ENCODE measurements at places on chromosomes 5 and 9.

DNA sequence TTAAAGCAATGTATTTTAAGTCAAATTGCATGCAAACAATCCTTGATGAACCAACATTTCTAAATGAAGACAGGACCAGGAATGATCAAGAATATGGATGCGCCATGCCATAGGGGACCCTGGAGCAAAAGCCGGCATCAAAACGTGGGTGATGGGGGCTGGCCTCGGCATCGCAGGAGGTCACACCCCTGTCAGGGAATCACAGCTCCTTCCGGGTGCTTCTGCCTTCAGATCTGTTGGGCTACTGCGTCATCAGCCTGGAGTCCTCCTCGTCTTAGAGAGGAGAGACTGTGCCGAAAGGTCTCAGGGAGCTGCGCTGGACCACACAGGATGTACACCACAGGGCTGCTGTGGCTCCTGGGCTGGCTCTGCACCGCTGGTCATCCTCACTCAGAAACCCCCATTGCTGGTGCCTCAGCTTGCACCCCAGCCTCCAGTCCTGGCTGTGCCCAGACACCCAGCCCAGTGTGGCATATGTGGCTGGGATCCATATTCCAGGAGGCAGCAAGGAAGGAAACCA is 152.9 kb upstream of the PPP1R26 start:
- no peak for DNase-seq

DNA sequence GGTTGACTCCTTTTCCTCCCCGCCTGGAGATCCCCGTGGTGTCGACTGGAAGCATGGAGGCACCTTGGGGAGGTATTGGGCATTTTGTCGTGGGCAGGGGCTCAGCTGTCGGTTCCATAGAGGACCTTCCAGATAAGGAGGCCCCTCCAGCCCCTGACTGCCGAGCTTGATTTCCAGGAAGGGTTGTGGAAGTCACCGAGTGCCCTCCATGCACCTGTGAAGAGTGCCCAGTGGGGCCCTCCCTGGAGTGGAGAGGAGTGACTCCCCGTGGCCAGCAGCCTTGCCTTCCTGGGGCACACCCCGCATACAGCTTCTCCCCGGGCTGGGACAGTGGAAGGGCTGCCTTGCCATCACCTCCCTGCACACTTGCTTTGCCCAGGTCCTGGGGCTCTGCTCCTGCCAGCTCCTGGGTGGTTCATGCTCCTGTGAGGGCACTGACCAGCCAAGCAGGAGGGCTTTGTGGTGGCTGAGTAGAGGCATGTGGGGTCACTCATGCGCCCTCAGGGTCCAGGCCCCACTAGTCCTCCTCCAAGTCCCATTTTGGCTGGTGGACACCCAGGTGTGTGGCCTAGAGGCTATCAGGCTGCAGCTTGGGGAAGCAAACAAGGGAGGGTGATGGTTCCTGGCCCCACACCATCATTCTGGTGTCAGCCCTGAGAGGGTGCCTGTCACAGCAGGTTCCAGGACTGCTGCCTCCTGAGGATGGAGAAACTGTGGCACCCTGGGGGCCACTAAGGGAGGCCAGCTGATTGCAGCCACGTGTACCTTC is 133.0 kb downstream of the WNK2 start:
- no peak for DNase-seq

DNA sequence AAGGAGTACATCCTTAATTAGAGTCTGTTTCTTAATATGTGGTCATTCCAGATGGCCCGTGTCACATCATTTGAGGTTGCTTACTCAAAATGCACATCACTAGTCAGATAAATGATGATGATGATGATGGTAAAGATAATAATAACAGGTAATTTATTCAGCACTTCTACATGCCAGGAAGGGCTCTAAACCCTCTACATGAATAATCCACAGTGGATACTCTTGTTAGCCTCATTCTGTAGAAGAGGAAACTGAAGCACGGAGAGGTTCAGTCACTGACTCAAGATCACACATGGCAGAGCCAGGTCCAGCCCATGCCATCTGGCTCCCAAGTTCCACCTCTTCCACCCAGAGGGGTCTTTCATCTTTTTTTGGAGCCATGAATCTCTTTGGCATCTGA is 11.7 kb downstream of the SH3PXD2B start:
- DNase-seq, result no peak

DNA sequence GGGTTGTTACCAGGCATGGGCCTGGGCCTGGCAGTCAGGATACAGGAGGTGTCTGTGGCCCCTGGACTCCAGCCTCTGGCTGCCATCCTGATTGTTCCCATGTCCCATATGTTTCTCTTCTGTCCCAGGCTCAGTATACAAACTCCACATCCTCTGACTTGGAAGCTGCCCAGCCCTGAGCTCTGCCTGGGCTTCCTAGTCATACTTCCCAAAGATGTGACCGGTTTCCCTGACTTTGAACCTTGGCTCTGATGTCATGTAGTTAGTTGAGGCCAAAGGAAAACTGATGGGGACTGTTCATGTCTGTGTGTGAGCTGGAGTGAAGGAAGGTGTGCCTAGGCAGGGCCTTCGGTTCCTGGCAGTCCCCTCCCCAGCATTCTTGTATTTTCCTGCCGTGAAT is 50.4 kb downstream of the CYSTM1 start:
- DNase-seq, result no peak

- no peak for DNase-seq
Measured at GRCh38 chr5:137022043-137022442, 477.1 kb downstream of the SPOCK1 start.

DNA sequence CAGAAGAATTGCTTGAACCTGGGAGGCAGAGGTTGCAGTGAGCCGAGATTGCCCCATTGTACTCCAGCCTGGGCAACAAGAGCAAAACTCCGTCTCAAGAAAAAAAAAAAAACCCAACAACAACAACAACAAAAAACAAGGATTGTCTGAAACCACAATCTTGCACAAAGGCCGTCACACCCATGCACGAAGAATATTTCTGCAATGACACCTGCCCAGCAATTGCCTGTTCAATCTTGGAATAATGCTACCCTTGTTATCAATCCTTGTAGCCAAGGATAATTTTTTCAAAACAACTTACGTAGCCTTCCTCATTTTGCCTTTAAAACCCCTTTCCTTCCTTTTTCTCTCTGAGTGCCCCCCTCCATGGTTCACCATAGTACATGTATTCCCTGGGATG is 3.7 kb upstream of the CLTB start:
- no peak for DNase-seq

- DNase-seq, result no peak
Measured at GRCh38 chr5:171568389-171568788, 148.9 kb downstream of the FGF18 start.

DNA sequence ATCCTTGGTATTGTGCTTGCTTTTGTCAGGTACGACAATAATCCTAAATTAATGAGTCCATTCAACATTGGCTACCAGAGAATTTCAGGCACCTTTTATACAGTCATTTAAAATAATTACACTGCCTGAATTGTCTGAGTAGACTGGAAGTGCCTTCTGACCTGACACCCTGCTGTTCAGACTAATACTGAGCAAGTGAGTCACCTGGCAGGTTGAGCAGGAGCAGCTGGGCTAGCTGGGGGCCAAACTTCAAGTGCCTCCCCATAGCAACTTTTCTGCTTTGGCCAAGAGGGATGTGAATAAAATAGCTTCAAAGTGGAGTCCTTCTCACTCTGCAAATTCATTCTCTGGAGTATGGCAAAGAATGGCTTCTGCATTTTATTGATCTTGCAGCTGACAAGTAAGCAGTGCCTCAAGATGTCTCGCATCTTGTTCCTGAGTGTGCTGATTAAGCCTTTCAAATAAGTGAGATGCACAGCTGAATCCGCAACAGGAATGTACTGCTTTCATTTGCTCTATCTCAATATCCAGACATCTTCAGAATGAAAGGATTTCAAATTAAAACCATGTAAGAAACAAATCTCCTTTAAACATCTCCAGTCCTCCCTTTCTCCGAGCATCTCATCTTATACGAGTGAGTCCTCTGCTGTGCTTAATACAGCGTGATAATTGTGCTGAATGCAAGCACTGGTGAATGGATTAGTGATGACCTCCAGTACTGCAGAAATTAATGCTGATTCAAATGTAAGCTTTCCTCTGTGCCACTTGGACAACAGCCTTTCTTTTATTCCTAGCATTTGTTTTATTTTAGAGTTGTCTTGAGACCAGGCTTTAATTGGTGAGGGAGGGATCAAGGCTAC is 271.2 kb downstream of the EDIL3 start:
- DNase-seq, result no peak

DNA sequence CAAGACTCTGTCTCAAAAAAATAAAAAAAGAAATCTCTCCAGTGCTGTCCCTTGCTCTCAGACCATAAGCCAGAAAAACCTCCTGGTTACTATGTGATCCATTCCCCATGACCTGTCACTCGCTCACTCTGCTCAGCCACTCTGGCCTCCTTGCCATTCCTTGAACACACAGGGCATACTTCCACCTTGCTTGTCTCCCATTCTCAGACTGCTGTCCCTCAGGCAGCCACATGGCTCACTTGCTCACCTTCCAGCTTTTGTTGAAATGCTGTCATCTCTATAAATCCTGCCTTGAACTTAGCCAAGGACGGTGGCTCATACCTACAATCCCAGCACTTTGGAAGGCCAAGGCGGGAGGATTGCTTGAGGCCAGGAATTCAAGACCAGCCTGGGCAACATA is 82.9 kb downstream of the UGCG start:
- no peak for DNase-seq

DNA sequence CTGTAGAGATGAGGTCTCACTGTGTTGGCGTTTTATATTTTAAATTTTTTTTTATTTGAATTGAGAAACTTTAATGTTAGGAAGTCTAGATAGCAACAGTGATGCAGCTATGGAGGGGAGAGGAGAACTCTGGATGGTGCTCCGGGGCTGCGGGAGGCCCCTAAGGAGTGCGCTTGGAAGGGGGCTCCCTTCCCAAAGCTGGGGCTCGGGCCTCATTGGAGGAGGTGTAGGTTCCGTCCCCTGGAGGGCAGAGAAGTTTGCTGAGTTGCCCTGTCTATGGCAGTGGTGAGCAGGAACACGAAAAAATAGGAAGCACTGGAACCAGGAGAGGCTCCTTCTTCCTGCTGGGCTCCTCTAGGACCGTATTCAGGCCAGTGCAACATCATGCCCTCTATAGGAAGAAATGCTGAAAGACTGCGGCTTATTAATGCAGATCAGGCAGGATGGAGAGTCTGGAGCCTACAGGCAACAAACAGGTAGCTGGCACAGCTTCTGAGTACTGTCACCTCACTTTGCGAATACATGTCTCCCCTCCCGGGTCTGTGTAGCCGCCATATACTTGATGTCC is 16.1 kb downstream of the AHRR start:
- DNase-seq, result no peak

DNA sequence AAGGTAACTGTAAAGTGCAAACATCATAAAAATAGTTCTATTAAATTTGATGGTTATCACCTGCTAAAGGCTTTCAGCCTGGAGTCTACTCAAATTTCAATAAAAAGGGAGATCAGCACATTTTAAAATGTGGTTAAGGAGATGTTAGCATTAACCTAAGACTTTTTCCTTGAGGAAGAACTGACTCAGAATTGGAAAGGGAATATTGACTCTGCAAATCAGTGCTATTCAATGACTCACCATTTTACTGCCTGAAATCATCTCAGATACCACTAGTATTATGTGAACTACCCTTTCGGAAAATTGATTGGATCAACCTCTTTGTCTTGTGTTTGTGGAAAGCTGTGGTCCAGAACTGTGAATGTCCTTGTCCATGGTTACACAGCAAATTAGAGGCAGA is 113.3 kb downstream of the ADRB2 start:
- no peak for DNase-seq

- no peak for DNase-seq
Measured at GRCh38 chr5:17370651-17371050, 127.4 kb upstream of the TAF11L2 start.

DNA sequence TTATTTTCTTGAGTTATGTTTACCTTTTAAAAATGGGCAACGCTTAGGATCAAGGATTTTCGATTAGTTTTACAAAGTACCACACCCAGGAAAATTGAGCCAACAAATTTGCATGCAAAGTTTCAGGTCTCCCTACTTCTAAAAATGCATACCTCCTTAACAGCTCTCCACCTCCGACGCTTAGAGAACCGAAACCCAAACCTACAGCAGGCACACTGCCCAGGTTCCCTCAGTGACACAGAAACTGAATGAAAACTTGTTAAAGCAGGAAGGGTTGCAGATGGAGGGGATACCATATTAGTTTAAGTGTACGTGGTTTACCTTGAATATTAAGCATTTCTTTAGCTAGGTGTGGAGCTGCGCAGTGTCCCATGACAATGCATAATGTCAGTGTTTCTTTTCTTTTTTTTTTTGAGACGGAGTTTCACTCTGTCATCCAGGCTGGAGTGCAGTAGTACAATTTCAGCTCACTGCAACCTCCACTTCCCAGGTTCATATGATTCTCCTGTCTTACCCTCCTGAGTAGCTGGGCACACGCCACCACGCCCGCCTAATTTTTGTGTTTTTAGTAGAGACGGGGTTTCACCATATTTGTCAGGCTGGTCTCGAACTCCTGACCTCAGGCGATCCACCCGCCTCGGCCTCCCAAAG is 1.6 kb upstream of the SUB1 start:
- DNase-seq, result no peak

DNA sequence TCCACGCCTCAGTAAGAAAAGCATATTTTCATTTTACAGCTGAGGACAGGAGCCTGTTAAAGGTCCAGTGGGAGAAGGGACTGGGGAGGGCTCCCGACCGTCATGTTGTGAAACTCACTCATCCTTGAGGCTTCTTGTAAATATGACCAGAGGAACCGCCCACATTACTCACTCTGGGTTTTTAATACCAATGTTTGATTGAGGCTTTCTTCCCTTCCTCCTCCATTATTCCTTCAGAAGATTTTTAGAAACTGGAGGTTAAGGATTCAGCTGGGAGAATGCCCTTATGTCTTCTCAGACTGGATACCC is 61.4 kb upstream of the GLRX start:
- no peak for DNase-seq

GRCh38 chr5:96468956-96469355 is 35.9 kb upstream of the PCSK1 start:
- DNase-seq, result no peak

GRCh38 chr5:167947306-167947705 is 344.1 kb upstream of the WWC1 start:
- DNase-seq, result no peak

DNA sequence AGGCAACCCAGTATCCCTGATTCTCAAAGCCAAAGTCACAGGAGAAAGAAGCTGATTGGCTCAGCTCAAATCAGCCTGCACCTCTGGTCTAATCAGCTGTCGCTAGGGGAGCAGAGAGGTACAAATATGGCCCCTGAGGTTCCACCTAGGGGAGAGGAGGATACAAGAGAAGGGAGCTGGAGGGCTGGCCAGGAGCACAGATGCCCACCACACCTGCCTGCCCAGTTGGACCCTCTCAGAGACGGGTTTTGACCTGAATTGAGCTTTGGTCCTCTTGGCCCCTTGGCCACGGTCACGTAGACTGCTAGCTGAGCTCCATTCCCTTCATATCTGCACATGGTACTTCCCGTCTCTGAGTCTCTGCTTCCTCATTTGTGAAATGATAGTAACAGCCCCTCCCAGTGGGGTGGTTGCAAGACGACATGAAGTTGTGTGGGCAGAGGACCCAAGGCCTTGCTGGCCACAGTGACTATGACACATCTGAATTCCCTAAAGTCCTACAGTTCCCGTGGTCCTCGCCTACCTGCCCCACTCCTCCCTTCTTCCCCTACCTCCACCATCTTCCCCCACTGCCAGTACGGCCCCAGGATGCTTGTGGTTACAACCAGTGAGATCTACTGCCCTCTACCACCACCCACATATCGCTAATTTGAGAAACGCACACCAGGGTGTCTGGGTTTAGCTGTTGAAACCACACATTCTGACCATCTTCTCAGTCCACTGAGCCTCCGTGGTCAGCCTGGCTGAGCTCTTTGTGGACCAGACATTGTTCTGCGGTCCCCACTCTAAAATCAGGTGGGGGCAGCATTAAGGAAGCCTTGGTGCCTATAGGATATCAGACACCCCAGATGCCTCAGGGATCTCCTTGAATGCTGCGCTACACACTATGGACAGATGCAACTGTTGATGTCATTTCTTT is 60.3 kb upstream of the NEK6 start:
- no peak for DNase-seq
